ENCODE measurements at places on chromosomes 7 and 10.
A peak's percentile ranks its signal among the peaks of the same experiment; 100 is the strongest.

GRCh38 chr10:5283305-5284158, 81.2 kb upstream of the UCN3 start:
- peak; percentile 52 for DNase-seq

- no peak for DNase-seq
Observed at GRCh38 chr7:41305001-41305400, 397.9 kb downstream of the INHBA start.

DNA sequence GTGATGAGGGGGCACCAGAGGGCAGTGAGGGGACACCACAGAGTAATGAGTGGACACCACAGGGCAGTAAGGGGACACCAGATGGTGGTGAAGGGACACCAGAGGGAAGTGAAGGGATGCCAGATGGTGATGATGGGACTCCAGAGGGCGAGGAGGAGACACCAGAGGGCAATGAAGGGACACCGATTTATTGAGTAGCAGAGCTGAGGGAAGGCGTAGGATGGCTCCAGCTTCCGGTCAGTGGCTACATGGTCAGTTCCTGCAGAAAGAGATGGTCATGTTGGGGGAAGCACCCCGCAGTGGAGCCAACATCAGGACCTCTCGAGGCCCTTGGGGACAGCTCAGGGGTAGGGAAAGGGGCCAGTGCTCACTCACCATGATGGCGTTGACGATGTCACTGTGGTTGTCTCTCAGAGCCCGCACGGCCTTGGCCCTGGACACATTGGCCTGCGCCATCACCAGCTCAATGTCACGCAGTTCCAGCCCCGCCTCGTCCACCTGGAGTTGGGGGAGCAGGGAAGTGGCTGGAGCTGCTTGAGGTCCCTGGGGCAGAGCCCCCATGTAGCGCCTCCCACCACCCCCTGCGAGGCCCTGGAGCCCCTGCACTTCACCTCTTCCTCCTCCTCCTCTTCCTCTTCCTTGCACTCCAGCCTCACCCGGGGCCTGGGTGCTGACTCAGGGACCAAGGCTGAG, 8.4 kb downstream of the NACAD start:
- no peak for DNase-seq

GRCh38 chr10:127963136-127963535, 56.2 kb downstream of the PTPRE start:
- DNase-seq = no peak

- no peak for DNase-seq
Observed at GRCh38 chr10:128000471-128001362, 93.8 kb downstream of the PTPRE start.

DNA sequence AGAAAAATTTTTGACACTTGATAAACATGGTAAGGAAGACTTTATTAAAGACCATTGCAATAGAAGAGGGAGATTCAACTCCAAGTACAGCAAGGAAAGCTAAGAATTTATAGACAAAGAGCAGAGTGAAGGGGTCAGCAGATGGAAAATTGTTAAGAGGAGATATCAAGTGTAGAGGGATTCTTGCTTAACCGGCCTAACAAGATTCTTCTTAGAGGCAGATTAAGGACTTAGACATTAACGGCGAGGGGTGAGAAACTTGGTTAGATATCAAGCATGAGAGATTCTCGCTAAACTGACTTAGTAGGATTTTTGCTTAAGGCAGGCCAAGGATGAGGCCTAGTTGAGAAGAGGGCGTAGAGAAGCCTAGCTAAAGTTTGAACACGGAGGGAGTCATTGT, 76.0 kb downstream of the ITGB1 start:
- DNase-seq = no peak

DNA sequence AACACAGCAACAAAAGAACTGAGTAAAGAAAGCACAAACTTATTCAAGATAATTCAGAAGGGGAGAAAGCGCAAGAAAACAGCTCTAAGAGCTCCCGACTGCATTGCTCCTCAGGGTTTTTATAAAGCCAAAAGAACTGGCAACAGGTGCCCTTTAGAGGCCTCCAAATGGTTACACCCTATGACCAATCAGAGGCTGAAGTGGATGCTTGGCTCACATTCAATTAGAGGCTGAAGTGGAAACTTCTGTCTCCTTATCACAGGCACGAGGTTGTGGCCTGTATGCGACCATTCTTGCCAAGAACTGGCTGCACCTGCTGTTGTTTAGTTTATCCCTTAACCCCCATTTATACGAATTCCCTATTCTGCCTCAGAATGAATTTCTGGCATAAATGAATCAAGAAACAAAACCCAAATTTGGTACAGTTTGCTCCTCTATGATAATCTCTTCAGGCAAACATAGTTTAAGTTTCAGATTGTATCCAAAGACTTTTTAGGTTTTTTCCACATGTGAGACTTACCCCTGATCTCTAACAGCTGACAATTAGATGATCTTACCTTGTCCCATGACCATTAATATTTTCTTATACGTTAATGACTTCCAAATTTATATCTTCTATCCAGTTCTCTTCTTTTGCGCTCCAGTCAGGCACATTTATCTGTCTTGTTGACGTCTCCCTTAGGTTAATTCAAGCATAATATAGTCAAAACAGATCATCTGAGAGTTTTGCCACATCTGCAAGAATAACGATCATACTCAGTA, 504.8 kb downstream of the NXPH1 start:
- no peak for DNase-seq

- no peak for DNase-seq
Observed at GRCh38 chr10:5467207-5467535, 32.2 kb downstream of the CALML5 start.

- DNase-seq = no peak
Observed at GRCh38 chr7:158186864-158187693, 400.5 kb downstream of the PTPRN2 start.

- DNase-seq = no peak
Observed at GRCh38 chr7:150943453-150943814, 34.7 kb downstream of the KCNH2 start.

GRCh38 chr7:139721821-139722220, 56.0 kb downstream of the HIPK2 start:
- DNase-seq = no peak

DNA sequence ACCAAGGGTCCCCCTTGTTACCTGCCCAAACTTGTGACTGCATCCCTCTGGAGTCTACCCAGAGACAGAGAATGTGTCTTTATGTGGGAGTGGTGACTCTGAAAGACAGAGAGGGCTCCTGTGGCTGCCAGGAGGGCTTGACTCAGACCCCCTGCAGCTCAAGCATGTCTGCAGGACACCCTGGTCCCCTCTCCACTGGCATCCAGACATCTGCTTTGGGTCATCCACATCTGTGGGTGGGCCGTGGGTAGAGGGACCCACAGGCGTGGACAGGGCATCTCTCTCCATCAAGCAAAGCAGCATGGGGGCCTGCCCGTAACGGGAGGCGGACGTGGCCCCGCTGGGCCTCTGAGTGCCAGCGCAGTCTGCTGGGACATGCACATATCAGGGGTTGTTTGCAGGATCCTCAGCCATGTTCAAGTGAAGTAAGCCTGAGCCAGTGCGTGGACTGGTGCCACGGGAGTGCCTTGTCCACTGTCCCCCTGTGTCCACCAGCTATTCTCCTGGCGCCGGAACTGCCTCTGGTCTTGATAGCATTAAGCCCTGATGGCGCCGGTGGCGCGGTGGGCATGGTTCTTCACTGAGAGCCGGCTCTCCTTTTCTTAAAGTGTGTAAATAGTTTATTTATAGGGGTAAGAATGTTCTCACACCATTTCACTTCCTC, 19.4 kb upstream of the SH2D4B start:
- DNase-seq = no peak

GRCh38 chr7:156003220-156004162, 191.2 kb upstream of the SHH start:
- no peak for DNase-seq

DNA sequence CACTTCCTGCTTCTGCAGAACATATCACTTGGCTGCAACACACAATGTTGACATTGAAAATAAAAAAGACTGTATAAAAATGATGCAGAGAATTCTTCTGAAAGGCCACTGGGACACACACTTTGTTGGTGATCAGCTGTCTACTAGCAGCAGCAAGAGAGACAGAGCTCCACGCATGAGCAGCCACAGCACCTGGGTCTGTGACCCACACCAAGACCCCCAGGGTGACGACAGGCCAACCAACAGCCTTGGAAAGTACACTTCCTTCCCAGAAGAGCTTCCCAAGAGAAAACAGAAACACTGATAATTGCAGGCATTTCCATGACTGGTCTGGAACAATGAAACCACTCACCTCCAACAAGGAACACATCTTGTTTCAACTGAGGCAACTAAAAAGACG, 239.0 kb downstream of the DIP2C start:
- DNase-seq = no peak

Data from fibroblast of gingiva (primary cell).